ENCODE measurements at places on chromosomes 12 and 14.

DNA sequence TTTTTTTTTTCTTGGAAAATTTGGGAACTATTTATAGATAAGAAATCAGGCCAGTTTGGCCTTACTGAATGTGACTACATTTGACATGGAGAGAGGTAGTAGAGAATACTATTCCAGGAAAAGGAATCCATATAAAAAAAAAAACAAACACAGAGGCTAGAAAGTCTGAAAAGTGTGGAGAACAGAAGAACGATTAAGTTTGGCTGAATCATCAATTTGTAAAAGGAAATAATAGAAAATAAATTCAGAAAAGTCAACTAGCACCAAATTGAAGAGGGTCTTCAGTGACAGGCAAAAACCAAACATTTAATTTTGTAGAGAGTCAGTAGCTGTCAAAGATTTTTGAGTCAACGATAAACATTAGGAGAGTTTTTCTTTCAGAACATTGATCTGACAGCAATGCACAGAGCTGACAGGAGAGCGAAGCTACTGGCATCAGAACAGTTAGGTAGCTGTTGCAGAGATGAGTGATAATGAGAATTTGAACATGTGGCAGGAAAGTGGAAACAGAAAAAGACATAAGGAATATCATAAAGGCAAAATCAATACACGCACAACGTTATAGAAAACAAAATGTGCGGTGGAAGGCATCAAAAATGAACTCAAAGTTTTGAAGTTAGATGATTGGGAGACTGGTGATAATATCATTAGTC lies 241.2 kb downstream of the SOX5 start:
- no peak for DNase-seq

DNA sequence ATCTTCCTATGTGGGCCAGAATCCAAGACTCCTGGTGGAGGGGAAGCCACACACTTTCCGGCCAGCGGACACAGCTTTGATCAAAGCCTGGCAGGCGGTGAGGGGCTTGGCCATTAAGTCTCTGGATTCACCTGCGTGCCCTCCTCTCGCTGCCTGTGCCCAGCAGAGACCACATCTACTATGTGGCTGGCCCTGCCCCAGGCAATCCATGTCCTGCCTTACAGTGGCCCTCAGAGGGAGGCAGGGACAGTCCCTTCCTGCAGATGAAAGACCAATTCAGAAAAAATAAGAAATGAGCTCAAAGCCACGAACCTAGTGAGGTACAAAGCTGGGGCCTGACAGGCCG lies 82.7 kb upstream of the GPR68 start:
- DNase-seq: no peak

GRCh38 chr12:127052511-127053232 lies 1214.3 kb upstream of the TMEM132C start:
- DNase-seq: no peak

- no peak for DNase-seq
Measured at GRCh38 chr14:94615823-94616570, 3.8 kb downstream of the SERPINA3 start.

DNA sequence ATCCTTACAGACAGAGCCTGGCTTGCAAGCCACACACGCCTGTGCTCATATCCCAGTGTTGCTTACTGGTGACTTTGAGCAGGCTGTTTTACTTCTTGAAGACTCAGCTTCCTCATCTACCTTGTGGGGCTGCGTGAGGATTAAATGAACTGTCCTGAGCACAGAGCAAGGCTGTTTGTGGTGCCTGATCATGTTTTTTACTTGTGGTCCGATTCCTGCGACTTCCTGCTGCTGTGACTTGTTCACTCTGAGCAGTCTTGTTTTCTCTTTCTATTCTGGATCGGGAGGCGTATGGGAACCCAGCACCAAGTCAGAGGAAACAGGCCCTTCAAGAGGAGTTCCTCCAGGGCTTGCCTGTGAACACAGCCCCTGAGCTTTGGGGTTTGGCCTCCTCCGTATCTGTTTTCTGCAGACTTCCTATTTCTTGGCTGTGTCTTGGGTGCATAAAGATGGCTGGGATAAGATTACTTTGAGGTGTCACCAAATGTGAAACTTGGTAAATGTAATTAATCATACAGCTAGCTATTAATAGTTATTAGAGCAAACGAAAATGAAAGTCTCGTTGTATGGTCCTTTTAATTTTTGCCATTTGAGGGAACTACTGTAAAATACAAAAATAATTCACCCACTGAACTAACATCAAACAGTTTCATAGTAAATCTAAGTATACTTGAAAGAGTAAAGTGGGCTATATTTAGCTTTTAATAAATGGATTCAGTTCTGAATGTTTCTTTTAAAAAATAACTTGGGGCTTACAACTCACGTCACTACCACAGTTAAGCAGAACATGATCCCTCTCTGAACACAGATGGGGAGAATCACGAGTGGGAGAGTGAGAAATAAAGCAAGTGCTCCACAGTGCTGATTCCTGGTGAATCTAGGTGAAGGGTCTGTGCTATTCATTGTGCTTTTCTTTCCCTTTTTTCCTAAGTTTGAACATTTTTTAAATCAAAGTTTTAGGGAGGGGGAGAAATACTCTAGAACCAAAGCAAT lies 251.5 kb downstream of the FOXN3 start:
- no peak for DNase-seq

GRCh38 chr12:10634427-10634826 lies 21.0 kb upstream of the MAGOHB start:
- no peak for DNase-seq

- DNase-seq: no peak
Measured at GRCh38 chr14:29348504-29348903, 579.1 kb downstream of the PRKD1 start.

DNA sequence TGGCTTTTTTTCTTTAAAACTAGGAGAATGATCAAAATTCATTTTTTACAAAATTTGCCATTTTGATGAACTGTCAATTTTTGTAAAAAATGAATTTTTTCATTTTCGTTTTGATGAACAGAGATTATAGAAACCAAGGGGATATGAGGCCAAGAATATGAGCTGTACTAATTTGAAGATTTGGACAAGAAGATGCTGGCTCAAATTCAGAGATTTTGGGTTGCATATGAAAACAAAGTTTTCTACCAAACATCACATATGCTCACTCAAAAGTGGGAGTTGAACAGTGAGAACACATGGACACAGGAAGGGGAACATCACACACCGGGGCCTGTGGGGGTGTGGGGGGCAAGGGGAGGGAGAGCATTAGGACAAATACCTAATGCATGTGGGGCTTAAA lies 230.7 kb downstream of the SNAPC1 start:
- no peak for DNase-seq

DNA sequence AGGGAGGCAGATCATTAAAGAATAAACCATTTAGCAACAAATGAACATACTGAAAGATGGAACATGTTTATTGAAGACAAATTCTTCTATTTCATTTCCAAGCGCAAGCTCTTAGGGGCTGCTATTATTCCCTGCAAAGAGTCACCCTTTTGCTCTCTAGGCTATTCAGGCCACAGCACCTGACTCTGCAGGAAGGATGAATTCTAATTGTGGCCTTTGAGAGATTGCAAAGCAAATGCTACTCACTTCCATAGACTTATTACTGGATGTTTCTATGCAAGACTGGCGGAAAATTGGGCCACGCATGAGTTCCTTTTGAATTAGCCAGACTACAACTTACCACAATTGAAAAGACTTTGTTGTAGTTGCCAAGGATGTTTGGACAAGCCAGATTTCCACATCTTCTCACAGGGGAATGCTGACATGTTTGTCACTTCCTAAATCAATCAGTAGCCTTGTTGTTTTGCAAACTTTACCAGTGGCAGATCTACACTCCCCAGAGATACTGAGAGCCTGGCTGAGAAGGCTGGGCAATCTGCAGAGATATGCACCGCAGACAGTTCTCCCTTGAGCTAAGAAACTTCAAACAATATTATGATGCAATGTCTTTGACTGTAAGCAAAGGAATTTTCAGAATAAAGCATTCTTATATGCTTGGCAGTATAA lies 334.3 kb upstream of the SYT1 start:
- no peak for DNase-seq

- DNase-seq: no peak
Measured at GRCh38 chr14:25394356-25394755, 344.4 kb upstream of the STXBP6 start.

- no peak for DNase-seq
Measured at GRCh38 chr14:105075379-105076295, 10.4 kb upstream of the GPR132 start.

- peak; percentile 1 for DNase-seq
Measured at GRCh38 chr12:52618216-52618615, at the start of gene KRT73. Gene KRT73 (minus strand): TSS chr12:52618559. CDS start chr12:52618524, 35 bp downstream.

- no peak for DNase-seq
Measured at GRCh38 chr12:32047357-32048212, 59.1 kb upstream of the BICD1 start.

DNA sequence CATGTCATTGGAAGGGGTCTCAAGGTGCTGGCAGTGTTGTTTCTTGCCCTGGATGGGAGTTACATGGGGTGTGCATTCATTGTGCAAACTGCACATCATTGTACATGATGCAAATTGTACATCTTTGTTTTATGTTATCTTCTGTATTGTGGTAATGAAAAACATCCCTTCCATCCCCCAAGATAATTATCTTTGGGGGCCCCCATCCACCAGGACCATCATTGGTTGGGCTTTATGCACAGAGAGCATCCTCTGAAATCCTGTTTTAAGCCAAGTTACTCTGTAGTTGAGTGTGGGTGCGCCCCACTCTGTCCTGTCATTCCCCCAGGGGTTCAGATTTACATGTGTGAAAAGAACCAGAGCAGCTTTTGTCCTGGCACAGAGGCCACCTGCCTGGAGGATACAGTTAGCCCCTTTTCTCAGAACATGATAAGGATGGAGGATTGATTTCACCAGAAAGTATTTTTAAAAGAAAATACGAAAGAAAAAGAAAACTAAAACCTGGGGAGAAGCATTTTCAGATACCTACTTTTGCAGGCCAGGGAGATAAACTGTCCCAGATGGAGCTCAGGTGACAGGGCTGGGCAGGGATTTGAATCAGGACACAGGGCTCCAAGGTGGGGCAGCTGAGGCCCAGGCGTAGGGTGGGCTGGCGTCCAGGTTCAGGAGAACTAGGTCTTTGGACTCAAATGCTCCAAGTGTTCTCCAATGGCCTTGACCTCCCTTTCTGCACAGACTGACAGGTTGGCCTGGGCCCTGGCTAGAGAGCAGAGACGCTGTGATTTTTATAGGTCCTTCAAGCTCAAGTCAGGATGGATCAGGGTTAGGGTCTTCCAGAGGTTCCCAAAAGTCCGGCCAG lies 17.2 kb downstream of the WSCD2 start:
- no peak for DNase-seq

DNA sequence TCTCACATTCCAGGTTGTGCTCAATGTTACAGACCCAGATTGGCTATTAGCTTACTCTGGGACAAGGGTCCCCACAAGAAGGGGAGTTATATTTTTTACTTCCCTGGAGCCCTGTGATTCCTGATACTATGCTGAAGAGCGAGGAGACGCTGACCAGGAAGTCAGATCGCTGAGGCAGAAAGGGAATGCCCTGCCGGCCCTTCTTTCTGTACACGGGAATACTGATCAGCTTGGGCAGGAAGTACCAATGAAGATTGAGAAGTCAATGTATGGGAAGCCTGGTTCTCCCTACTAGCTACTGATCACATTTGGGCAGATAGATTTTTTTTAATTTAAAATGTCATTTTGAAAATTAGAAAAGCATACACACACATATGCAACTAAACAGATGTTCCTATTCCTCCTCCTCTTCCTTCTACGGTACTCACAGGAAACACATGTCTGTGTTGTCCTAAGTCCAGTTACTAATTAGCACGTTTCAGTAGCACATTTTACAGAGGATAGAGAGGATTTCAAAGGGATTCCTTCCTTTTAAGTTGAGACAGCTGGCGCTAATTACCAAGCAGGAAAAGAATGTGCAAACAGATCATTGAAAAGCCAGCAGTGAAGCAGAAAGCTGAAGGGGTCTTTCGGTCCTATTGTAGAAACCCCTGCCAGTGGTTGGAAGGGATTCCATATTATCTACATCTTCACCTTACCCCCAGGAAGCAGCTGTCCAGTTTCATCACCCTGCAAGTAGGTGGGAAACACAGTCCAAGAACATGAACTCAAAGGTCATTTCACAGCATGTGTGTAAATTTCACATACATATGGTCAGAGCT lies 292.4 kb downstream of the DUSP6 start:
- DNase-seq: no peak

- no peak for DNase-seq
Measured at GRCh38 chr12:121545480-121545879, 35.3 kb downstream of the KDM2B start.

DNA sequence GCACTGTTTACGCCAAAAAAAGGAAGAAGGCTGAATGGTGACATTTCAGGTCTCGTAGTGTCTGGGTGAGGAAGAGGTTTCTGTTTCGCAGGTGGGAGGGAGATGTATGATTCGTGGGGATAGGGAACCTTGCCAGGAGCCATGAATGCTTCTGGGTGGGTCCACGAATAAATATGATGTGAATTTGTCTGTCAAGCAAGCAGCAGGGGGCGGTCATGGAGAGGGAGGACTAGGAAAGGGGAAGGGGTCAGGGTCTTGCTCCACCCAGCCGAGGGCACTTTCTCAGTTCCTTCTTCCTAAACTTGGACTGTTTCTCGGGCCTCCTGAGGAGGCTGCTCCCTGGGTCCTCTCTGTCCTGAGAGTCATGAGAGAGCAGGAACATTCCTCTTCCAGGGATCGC lies 72.5 kb downstream of the LGMN start:
- peak; percentile 44 for DNase-seq

- DNase-seq: no peak
Measured at GRCh38 chr12:42130672-42131402, 13.8 kb downstream of the GXYLT1 start.

GRCh38 chr12:52517888-52518287 lies 2.3 kb downstream of the KRT5 start:
- no peak for DNase-seq

GRCh38 chr14:80507292-80507869 lies 296.1 kb upstream of the DIO2 start:
- DNase-seq: no peak

- no peak for DNase-seq
Measured at GRCh38 chr12:77553976-77554619, 276.6 kb upstream of the NAV3 start.

- no peak for DNase-seq
Measured at GRCh38 chr12:45294906-45295305, 79.0 kb downstream of the ANO6 start.

GRCh38 chr12:53343969-53344368 lies 7.8 kb upstream of the SP7 start:
- no peak for DNase-seq

GRCh38 chr12:3173008-3173553 lies 95.9 kb downstream of the TSPAN9 start:
- DNase-seq: no peak
